Forelimb muscle (tissue), 1 donor: ENCODE measurements at places on chromosomes 6 and 20. TPM values are rescaled to one million over a fixed set of nuclear protein-coding genes. Genes with fewer than 3 reads are reported as not detected.

- DNase-seq, result no peak
Measured at GRCh38 chr6:49733680-49734079, 10.5 kb downstream of the CRISP3 start.

GRCh38 chr20:10987651-10988383 is 314.0 kb upstream of the JAG1 start:
- DNase-seq, result no peak

GRCh38 chr6:16273256-16273655 is 34.9 kb downstream of the GMPR start:
- DNase-seq, result no peak

DNA sequence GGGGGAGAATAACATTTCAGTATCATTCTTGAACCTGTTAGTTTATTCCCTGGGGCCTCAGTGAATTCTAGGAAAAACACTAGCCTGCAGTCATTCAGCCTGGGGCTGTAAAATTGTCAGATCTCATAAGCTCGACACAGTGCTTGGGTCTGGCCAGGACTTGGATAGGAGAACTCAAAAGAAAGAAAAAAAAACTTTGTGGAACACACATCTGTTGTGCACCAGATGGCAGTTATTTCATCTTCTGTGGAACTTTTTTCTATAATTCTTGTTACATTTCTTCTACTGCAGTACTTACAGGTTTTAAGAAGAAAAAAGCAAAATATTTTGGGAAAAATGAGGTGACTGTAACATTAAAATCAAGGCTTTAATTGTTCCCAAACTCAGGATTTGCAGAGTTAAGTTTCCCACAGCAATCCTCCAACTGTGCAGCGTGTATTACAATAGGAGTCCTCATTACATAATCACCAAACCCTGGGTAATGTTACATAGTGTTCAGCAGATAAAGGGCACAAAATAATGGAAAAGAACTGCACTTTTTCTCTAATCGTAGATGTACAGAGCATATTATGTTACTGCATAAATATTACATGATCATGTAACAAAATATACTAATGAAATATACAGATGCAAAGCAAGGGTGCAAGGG is 531.1 kb upstream of the CITED2 start:
- DNase-seq, result no peak

GRCh38 chr6:95804847-95805541 is 210.8 kb upstream of the FUT9 start:
- DNase-seq, result no peak

DNA sequence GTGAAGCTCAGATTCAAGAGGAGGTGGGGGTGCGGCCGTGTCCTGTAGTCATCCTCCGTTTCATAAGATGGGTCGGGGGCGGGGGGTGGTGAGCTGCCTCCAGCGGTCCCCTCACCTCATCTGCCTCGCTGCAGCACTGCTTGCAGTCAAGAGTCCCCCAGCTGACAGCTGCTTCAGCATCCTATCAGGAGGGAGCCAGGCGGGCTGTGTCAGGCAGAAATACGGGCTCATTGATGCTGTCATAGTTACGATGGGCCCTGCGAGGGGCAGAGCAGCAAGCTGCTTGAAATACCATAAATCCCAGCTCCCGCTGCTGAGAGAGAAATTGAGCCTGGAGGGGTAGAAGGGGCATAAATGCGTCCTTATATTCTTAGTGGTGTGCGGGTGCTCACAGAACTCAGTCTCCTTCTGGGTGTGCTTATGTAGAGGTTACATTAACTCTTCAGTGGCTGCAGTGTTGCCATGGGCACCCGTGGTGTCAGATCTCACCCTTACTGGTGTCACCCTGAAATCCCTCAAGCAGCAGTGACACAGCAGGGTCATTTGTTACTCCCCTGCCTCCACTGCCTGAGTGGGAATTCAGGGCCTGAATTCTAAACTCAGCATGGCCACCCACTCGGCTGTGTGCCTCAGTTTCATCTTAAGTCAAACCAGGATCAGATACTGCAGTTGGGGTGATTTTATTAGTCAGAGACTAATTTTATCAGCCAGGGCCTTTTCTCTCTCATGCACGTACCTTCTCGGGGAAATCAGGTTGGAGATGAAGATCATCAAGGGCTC is 21.8 kb downstream of the CCDC167 start:
- DNase-seq, result no peak

- DNase-seq, result peak; percentile 47
Measured at GRCh38 chr6:113997116-113997515, 26.2 kb upstream of the HDAC2 start.

DNA sequence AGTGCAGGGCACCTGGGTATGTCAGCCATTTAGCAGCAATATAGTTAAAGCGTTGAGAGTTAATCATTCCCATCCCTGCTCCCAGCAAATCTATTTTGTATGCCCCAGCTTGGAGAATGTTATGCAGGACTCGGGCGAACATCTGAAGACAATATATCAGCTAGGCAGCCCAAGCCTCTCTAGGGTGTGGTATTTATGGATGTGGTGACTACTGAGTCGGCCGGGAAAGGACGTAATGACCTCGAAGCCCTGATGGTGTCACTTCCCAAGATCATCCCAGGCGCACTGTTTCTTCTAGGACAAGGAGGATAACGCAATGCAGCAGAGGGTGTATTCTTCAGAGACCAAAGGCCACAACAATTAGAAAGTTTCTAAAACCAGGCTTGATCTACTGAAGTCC is 63.6 kb upstream of the FAM184A start:
- no peak for DNase-seq

DNA sequence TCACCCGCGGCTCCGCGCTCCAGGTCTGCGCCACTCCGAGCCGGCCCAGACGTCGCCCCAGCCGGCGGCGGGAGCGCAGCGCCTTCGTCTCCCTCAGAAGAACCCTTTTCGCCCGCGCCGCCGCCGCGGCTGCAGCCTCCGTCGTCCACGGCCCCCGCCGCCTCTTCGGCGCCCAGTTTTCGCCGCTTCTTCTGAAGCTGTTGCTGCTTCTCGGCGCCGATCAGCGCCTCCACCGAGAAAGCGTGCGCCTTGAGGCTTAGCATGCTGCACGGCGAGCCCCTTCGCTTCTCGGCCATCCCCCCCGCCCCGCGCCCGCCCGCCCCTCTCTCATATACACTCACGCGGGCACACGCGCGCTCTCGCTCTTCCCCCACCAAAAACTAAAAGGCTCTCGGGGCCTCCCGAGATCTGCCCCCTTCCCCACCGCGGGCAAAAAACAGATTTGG is 489 bp downstream of the TBX18 start:
- DNase-seq, result no peak

DNA sequence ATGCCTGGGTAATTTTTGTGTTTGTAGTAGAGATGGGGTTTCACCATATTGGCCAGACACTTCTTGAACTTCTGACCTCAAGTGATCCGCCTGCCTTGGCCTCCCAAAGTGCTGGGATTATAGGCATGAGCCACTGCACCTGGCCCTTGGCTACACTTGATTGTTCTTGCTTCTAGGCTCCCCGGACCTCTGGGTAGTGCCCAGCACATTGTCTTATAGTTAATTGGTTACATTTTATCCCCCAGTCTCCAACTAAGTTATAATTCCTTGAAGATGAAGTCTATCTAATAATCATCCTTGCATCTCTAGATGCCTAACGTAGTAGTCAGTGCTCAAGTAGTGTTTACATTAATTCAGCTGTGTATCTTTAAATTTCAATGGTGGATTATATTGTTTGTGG is 11.8 kb downstream of the SMPDL3A start:
- no peak for DNase-seq

DNA sequence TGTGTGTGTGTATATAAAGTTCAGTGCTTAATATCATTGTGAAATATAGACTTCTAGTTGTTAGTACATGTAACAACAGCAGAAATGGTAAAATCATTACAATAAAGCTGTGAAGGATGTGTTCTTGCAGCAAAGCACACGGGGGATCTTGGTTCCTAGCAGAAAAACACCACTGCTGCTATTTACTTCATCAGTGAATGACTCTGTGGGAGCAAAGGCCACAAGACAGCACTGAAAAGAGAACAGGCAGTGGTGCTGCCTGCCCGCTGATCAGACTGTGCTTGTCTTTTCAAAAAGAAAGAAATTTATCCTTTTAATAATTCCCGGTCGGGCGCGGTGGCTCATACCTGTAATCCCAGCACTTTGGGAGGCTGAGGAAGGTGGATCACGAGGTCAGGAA is 689.9 kb upstream of the CITED2 start:
- DNase-seq, result no peak

DNA sequence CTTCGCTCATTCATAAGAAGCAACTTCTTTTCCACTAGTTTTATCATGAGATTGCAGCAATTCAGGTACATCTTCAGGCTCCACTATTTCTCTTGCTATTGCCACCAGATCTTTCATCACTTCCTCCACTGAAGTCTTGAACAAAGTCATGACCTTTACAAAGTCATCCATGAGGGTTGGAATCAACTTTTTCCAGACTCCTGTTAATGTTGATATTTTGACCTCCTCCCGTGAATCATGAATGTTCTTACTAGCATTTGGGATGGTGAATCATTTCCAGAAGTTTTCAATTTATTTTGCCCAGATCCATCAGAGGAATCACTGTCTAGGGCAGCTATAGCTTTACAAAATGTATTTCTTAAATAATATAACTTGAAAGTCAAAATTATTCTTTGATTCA is 1.5 kb downstream of the CENPQ start:
- no peak for DNase-seq

DNA sequence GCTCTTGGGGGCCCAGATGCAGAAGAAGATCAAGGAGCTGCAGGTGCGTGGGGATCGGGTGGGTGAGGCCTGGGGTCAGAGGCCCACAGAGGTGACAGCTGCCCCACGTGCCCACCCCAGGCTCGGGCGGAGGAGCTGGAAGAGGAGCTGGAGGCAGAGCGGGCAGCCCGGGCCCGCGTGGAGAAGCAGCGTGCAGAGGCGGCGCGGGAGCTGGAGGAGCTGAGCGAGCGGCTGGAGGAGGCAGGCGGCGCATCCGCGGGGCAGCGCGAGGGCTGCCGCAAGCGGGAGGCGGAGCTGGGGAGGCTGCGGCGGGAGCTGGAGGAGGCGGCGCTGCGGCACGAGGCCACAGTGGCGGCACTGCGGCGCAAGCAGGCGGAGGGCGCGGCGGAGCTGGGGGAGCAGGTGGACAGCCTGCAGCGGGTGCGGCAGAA is 41.5 kb downstream of the MYH7B start:
- DNase-seq, result no peak

DNA sequence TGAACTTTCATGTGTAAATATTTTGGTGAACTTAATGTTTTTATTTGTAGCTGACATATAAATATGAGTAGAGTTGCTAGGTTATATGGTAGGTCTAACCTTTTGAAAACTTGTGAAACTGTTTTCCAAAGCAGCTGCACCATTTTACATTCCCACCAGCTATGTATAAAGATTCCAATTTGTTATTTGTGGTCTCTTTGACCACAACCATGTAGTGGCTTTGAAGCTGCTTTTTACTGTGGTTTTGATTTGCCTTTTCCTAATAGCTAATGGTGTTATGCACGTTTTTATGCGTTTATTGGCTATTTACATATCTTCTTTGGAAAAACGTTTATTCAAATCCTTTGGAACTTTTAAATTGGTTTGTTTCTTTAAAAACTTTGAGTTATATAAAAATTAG is 10.3 kb downstream of the CST3 start:
- DNase-seq, result no peak

GRCh38 chr20:973785-974194 is 28.3 kb downstream of the RSPO4 start:
- no peak for DNase-seq

- no peak for DNase-seq
Measured at GRCh38 chr20:41715526-41715925, 97.3 kb upstream of the CHD6 start.

DNA sequence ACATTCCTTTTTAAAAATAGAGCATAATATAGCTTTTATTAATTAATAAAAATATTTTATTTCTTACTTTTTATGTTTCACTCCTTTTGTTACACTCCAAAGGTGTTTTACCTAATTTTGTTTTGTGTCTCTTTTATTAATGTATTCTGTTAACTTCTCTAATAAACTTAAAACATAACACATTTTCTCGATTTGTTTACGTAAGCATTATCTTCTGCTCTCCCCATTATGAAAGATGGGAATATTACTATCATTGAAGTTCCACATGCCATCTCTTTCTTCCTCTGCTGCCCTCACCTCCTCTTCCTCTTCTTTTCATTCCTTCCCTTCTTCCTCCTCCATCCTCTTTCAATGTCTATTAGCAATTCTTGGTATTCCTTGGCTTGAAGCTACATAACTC is 85.0 kb upstream of the HCRTR2 start:
- DNase-seq, result no peak

- DNase-seq, result no peak
Measured at GRCh38 chr6:86192123-86192522, 549.4 kb upstream of the SYNCRIP start.

- DNase-seq, result no peak
Measured at GRCh38 chr6:85537055-85537494, 56.6 kb downstream of the SNX14 start.

GRCh38 chr6:114796576-114796975 is 453.8 kb upstream of the HS3ST5 start:
- no peak for DNase-seq

GRCh38 chr6:154506582-154506981 is 3.9 kb downstream of the CNKSR3 start:
- no peak for DNase-seq

DNA sequence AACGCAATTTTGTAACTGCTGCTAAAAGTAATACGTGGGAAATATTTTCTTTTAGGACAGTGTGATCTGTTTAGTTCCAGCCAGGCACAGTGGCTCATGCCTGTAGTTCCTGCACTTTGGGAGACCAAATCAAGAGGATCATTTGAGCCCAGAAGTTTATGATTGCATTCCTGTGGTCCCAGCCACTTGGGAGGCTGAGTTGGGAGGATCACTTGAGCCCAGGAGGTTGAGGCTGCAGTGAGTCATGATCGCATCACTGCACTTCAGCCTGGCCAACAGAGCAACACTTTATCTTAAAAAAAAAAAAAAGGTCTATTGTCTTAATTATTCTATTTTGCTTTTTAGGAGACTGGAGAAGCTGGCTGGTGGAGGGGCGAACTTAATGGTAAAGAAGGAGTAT is 101.5 kb downstream of the CD2AP start:
- no peak for DNase-seq

DNA sequence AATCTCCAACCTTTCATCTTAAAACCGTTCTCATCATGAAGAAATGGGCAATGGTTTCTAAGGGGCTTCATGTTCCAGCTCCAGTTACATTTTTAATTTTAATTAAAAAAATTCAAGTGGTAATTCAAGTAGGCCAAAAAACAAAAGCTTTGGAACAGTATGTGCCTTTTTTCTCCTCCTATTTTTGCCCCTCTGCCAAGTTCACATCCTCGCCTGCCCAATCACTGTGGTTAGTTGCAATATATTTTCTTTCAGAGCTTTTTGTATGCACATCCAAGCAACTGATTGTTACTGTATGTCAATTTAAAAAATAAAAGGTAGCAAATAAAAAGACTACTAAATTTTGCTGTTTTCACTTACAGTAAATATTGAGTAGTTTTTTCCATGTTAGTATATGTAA is 99.8 kb upstream of the B3GAT2 start:
- no peak for DNase-seq

GRCh38 chr20:41960166-41960565 is 342.0 kb upstream of the CHD6 start:
- no peak for DNase-seq

Gene ZSCAN23
- 6.8 TPM for polyA plus RNA-seq

Gene ALDH8A1
- polyA plus RNA-seq, result 1.6 TPM

Gene TMEM151B
- 0.25 TPM for polyA plus RNA-seq

Gene MOCS1
- 9.2 TPM for polyA plus RNA-seq

Gene IRF4
- 0.65 TPM for polyA plus RNA-seq

Gene BMP7
- polyA plus RNA-seq, result 3.4 TPM

Gene FAM209B
- 0.27 TPM for polyA plus RNA-seq

Gene CRISP2
- polyA plus RNA-seq, result not detected

Gene CCDC170
- polyA plus RNA-seq, result 0.49 TPM

Gene FAM162B
- polyA plus RNA-seq, result 5.5 TPM

Gene MCM8
- 8.3 TPM for polyA plus RNA-seq

Gene LY6G6F
- polyA plus RNA-seq, result not detected

Gene TCP11
- 0.27 TPM for polyA plus RNA-seq

Gene FAM83B
- not detected for polyA plus RNA-seq
